ENCODE measurements at places on chromosomes 3 and 15.

- no peak for DNase-seq
Measured at GRCh38 chr3:58034738-58035523, 26.7 kb downstream of the FLNB start.

DNA sequence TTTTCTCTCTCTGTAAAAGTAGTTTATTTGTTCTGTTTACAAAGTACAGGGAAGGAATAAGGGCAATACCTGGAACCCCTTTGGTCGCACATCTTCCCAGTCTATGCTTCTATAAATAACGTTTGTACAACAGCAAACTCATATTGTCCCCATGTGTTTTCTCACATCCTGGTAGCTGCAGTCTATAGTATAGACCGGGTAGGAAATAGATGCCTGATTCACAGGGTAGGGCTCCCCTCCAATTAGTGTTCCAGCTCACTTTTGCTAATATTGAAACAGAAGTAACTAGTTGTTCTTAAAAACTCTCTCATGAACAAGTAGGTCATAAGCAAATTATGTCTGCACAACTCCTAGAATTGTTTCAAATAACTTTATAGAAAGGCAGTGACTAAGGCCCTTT lies 17.7 kb downstream of the ATG7 start:
- DNase-seq: no peak

GRCh38 chr3:195903950-195904290 lies 4.4 kb downstream of the TNK2 start:
- no peak for DNase-seq

- DNase-seq: no peak
Measured at GRCh38 chr3:123297627-123297899, 95.8 kb downstream of the SEC22A start.

DNA sequence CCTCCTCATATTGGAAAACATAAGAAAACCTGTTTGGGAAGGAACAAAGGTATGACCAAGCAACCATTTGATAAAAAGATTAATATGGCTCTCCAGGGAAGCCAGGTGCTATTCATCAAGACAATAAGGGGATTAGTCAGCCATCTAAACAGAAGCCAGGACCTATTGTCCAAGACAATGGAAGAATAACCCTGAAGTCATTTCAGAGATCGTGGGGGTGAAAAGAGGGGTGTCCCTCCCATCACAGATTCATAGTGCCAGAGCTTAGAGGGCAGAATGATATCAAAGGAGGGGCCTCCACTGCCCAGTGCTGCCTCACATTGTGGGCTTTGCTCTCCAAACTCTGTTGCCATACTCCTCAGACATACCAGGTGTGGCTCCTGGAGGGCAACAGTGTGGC lies 73.5 kb downstream of the DAPK2 start:
- DNase-seq: no peak

- no peak for DNase-seq
Measured at GRCh38 chr15:77025083-77025901, 30.4 kb downstream of the PSTPIP1 start.

DNA sequence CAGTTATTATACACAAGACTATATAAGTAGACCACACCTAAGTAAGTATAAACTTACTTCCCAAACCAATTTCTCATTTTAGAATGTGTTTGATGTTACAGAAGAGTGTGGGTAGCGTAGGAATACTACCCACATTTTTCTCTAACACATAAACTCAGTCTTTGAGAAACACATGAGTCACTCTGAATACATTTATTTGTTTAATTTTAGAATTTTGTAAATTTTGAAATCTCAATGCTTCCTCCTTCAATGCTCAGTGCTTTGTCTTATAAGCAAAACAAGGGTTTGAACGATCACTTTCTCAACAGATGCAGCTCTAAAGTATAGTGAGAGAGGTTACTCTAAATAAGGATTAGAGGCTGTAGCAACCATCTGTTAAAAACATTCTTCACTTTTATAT lies 700.8 kb downstream of the SI start:
- no peak for DNase-seq

All from NCI-H1694 (cell line).